ENCODE measurements at places on chromosomes 5 and 9. TPM values are rescaled to one million over a fixed set of nuclear protein-coding genes. Genes with fewer than 3 reads are reported as not detected.

DNA sequence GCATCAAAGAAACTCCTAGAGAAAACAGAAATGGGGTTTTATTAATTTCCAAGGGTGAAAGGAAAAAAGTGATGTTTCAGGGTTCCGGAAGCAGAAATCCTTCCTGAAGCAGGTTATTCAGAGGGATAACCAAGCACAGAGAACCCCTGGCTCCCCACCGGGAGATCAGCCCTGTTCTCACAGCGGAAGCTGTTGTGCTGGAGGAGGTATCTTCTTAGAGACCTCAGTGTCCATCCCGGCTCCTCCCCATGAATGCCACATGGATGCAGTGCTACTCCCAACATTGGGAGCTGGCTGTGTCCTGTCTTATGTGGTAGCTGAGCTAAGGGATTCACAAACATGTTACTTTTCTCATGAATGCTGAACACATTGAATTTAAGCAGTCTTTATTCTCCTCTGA, 80.9 kb upstream of the IRX2 start:
- no peak for DNase-seq

The ENTREP1 gene
- 0.10 TPM for polyA plus RNA-seq

The SLC36A3 gene
- not detected for polyA plus RNA-seq

DNA sequence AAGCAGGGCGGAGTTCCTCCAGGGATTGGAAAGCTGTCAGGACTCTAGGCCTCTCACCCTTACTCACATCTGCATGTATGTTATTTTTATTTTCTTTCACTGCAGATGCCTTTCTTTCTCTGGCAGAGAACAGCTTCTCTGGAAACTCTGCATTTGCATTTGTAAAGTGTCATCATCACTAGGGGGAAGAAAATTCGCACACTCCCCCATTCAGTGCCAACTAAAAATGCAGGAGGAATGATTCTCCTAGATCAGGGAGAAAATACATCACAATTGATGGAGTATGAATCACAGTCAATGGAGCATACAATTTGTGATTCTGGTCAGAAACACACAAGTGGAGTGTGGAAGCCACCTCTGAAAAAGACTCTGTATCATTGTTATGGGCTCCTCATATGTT, 351.4 kb upstream of the FTMT start:
- no peak for DNase-seq

GRCh38 chr9:127835991-127836516, 18.4 kb downstream of the ENG start:
- no peak for DNase-seq

GRCh38 chr9:1210954-1211353, 160.8 kb downstream of the DMRT2 start:
- DNase-seq = no peak

DNA sequence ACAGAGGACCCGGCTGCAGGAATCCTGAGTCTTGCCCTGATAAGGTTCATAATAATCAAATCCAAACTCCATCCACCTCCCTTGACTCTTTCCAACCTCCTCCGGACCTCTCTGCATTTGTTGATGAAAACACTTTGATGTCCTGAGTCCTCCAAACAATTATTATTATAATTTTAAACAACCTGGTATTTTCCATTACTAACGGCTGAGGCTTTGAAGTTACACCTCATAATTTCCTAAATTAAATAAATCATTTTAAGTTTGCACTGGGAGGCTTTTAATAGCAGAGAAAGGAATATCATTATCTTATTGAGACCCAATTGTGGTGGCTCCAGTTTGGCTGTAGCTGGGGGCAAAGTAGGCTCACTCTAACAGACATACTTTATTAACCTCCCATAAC, 9.5 kb downstream of the MSX2 start:
- DNase-seq = no peak
